IPS-NIHi11 (cell line): ENCODE measurements at places on chromosomes 1 and 21.

GRCh38 chr1:12088607-12089006, 25.5 kb downstream of the TNFRSF8 start:
- no peak for DNase-seq

GRCh38 chr1:27575840-27576331, 28.1 kb downstream of the AHDC1 start:
- peak; percentile 87 for DNase-seq

- DNase-seq: no peak
Observed at GRCh38 chr1:213331631-213332175, 280.7 kb downstream of the RPS6KC1 start.

GRCh38 chr1:147605591-147605990, 64.3 kb downstream of the BCL9 start:
- DNase-seq: no peak

- DNase-seq: no peak
Observed at GRCh38 chr1:159838715-159839114, 12.0 kb downstream of the SLAMF8 start.

DNA sequence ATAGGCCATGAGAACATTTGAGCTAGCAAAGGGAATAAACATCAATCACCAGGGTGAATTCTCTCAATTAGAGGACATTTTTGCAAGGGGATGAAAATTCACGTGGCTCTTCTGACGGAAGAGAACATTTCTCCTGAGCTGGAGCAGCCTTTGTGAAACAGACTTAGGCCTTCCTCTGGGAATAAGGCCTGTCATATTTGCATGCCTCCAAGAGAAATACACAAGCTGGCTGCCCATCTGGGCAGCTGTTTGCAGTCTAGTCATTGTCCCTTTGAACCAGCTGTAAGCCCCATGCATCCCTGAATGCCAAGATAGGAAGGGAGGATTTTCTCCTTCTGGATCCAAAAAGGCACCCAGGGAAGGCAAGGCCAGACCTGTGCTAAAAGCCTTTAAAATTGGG, 5.5 kb downstream of the LEMD1 start:
- no peak for DNase-seq

DNA sequence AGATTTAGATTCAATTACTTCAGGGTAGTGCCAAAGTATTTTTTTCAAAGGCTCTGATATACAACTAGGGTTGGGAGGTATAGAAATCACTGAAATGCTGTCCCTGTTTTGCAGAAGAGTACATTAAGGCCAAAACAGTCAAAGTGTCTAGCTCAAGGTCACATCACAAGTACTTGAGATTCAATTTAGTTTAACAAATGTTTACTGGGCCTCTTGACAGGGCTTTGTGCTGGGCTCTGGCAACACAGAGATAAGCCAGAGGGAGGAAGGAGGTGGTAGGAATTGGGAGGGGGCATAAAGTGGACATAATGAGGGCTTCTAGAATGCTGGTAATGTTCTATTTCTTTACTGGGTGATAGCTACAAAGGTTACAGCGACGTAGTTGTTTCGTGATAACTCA, 2.3 kb upstream of the SLC9A1 start:
- no peak for DNase-seq

DNA sequence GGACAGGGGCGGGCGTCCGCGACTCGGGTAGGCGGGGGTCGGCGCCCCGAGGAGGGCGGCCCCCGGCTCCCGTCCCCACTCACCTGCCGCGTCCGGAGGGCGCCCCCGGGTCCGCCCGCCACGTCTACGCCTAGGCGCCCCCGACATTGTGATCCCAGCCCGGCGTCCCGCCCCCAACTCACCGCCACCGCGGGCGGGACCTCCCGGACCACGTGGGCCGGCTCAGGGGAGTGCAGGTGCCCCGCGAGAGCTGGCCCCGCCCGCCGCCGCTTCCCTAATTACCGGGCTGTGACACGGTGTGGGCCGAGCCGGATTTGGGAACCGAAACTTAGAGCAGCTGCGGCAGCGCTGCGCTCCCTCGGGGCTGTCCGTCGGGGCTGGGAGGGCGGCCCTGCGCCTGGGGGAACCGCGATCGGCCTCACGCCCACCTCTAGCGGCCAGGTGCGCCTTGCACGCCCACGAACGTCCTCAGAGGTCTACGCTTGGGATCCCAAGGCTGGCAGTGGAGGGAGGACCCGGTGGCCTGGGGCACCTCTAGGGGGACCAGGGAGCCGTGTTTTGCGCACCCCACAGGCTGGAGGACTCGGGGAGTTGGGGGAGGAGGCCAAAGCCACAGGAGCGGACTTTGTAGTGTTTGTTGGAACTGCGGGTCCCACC, 521 bp upstream of the NADK start:
- peak; percentile 84 for DNase-seq

DNA sequence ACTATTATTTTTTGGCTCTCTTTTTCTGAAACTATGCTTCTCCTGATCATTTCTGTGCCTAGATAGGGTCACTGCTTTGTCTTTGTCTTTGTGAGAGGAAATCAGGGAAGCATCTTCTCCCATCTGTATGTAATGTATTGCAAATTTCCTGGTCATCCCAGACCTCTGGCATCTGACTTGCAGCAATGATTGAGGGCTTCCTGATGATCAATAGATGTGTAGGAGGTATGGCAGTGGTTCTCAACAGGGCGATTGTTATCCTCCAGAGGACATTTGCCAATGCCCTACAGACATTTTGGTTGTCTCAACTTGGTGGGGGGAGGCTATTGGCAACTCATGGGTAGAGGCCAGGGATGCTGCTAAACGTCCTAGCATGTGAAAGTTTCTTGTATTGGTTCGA, 64.7 kb downstream of the RGL1 start:
- DNase-seq: no peak

DNA sequence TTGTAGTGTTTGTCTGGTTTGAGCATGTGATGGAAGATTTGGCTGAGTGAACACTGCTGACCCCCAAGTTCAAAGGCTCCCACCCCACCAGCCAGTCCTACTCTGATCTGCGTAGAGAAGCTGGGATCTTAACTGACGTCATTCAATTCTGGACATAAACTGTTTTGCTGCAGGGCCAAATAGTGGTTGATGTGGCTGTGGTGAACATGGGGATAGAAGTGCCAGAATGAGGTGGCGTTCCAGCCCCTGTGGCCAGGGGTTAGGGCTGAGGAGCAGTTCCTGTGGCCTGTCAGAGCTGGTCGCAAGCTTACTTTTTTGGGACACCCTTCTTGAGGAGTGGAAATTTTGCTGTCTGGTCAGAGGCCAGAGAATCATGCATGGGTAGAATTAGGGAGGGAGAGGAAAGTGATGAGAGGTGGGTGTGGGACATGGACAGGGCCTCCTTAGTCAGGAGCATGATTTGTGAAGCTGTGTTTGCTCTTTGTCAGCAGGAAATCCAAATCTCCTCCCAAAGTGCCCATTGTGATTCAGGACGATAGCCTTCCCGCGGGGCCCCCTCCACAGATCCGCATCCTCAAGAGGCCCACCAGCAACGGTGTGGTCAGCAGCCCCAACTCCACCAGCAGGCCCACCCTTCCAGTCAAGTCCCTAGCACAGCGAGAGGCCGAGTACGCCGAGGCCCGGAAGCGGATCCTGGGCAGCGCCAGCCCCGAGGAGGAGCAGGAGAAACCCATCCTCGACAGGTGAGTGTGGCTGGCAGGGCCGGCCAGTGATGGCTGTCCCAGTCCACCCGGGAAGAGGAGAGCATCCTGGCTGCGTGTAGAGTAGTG, 25.9 kb downstream of the SZRD1 start:
- no peak for DNase-seq

GRCh38 chr21:45845770-45846090, 135.8 kb upstream of the COL6A1 start:
- DNase-seq: no peak

GRCh38 chr1:82587371-82587770, 786.6 kb downstream of the ADGRL2 start:
- DNase-seq: no peak
